Placental epithelial cell (primary cell): ENCODE measurements at places on chromosomes 12 and 14. TPM values are rescaled to one million over a fixed set of nuclear protein-coding genes. Genes with fewer than 3 reads are reported as not detected.

Gene VRK1
- 18.1 and 34.9 TPM in 2 replicates for total RNA-seq

Gene AP5M1
- 19.2 and 34.8 TPM in 2 replicates for total RNA-seq

Gene KLHL33
- under 0.01 TPM in 1 of 2 replicates, not detected in the other for total RNA-seq

Gene SMIM41
- total RNA-seq, result 0.39 TPM in 1 of 2 replicates, not detected in the other

Gene PTCSC3
- not detected in 2 replicates for total RNA-seq

Gene RDH12
- total RNA-seq, result not detected in 2 replicates

Gene CLEC12A
- not detected in 2 replicates for total RNA-seq

Gene SLC25A21
- total RNA-seq, result 0.39 and 0.98 TPM in 2 replicates
